Gastrocnemius medialis (tissue), 4 donors: ENCODE measurements at places on chromosomes 6 and 20.

DNA sequence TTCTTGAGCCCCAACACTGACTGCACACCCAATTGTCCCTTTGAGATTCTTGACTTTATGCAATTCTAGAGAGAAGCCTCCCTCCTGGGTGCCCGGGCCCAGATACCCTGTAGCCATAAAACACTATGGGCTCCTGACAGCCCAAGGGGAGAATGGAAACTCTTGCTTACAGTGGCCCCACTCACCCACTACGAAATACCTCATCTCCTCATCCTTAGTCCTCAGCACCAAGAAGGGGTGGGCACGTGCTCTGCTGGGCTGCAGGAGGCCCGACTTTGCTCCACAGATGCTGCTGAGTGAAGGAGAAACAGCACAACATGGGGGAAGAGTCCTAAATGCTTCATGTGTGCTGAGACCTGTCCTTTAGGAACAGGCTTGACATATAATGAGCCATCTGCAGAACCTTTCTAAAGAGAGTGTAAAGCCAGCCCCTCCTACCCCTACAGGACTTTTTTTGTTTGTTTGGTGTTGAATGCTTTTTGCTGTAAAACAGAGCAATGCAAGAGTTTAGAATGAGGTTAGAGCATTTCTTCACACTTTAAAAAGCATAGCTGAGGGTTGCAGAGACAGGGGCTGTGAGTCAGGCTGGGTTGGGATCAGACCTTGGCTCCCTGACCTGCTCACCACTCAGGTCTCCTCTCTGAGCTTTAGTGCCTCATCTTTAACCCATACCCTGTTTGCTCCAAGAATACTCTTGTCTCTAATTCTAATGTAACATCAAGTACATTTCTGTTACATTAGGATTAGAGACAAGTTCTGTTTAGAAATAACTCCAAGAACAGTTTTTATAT is 17.6 kb upstream of the SIRPG start:
- DNase-seq, result no peak

- no peak for DNase-seq
These were observed 194.2 kb downstream of the JARID2 start for GRCh38 chr6:15440040-15440439.

- no peak for DNase-seq
These were observed 47.4 kb downstream of the AIG1 start for GRCh38 chr6:143107911-143108761.

- DNase-seq, result no peak
These were observed 98.3 kb downstream of the ANKRD60 start for GRCh38 chr20:58130156-58130555.

- DNase-seq, result no peak
These were observed 496.8 kb upstream of the JAG1 start for GRCh38 chr20:11170565-11170964.

GRCh38 chr6:156953127-156953478 is 175.9 kb downstream of the ARID1B start:
- no peak for DNase-seq

GRCh38 chr6:143621876-143622605 is 55.7 kb upstream of the PHACTR2 start:
- DNase-seq, result no peak

GRCh38 chr20:23669327-23669726 is 19.5 kb downstream of the CST4 start:
- DNase-seq, result no peak

DNA sequence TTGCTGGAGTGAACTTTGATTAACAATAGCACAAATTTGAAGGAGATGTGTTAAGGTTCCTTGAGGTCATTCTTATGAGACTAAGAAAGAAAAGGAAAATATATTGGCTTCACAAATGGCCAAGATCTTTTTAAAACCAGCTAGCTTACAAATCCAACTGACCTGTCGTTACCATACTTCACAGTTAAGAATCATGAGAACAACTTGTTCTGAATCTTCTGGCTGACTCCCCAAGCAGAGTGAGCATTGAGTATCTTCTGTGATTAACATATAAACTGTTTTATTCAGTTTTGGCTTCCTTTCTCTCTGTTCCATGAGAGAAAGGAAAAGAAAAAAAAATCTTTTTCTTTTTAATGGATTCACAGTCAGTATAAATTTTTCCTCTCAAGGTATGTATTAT is 277.1 kb downstream of the KHDC1L start:
- DNase-seq, result peak; percentile 30

DNA sequence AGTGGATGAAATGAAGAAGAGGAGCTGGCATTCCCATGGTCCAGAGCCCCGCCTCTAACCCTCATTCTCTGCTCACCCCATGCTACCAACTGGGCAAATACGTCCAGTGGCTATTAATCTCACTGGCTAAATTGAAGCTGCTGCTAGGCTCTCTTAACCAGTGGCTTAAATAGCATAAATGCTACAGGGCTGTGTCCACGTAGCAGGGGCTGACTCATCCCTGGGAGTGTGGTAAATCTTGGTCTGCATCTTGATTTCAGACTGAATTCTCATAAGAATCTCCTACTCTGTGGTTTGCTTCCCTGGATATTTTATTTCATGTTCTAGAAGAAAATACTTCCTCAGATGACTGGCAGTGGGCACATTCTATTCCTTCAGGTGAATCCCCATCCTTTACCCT is 193.1 kb upstream of the ARG1 start:
- DNase-seq, result no peak

- DNase-seq, result no peak
These were observed 365.4 kb downstream of the TFAP2B start for GRCh38 chr6:51184046-51184445.

GRCh38 chr6:328136-328670 is 35.9 kb downstream of the DUSP22 start:
- peak; percentile 64 for DNase-seq

- no peak for DNase-seq
These were observed 377.8 kb downstream of the UTRN start for GRCh38 chr6:144662812-144663365.

- no peak for DNase-seq
These were observed 37.1 kb downstream of the HIVEP1 start for GRCh38 chr6:12049165-12049564.

- DNase-seq, result no peak
These were observed 448.2 kb downstream of the RFPL4B start for GRCh38 chr6:112795316-112795715.

- no peak for DNase-seq
These were observed 81.2 kb downstream of the UNC5CL start for GRCh38 chr6:40957616-40958492.

DNA sequence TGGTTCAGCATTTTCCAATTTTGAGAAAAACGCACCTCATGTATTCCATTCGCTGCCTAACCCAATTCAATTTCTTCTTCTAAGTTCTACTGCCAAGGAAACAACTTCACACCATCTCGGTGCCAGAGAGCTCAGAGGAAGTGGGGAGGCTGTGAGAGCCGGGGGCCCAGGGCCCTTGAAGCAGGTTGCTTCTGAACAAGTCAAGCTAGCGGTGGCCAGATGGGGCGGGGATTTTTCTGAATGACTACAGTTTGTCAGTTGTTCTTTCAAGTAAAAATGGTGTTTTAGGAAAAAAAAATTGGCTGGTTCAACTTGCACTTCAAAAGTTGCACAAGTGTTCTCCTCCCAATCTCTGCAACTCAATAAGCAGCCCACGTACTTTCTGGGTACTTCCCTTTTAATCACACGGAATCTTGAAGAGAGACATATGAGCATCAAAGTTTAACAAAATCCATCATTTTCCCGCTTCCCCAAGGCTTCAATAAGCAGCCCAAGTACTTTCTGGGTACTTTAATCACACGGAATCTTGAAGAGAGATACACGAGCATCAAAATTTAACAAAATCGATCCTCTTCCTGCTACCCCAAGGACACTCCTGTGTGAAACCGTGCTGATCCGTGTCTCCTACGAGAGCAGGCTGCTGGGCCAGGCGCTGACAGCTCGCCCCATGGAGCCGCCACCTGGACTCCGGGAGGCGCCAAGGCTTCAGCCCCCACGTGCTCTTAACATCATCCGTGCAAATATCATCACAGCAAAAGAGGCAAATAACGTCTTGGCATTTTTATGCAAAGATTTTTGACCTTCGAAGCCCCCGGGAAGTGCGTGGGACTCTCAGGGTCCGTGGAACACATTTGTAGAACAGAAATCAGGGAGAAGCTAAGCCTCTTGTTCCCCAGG is 186.7 kb upstream of the PDE10A start:
- DNase-seq, result no peak

DNA sequence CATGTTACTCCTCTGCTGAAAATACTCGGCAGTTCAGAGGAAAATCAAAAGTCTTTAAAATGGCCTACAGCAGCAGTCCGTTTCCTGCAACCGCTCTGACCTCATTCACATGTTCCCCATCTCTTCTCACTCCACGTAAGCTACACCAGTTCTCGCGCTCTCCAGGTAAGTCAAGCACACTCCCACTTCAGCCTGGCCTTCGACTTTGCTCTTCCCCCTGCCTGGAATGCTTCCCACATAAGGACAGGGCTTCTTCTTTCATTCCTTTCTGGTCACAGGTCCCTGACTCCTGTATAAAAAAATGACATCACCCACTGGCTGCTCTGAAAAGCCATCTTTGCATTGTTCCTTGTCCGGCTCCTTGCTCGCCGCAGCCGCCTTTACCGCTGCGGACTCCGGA is 42.7 kb downstream of the MGME1 start:
- DNase-seq, result no peak

GRCh38 chr6:1377526-1377925 is 11.8 kb upstream of the FOXF2 start:
- DNase-seq, result no peak

- no peak for DNase-seq
These were observed 4.9 kb upstream of the LMBRD1 start for GRCh38 chr6:69801711-69802110.

- DNase-seq, result no peak
These were observed 34.5 kb upstream of the DUSP22 start for GRCh38 chr6:257774-258173.

DNA sequence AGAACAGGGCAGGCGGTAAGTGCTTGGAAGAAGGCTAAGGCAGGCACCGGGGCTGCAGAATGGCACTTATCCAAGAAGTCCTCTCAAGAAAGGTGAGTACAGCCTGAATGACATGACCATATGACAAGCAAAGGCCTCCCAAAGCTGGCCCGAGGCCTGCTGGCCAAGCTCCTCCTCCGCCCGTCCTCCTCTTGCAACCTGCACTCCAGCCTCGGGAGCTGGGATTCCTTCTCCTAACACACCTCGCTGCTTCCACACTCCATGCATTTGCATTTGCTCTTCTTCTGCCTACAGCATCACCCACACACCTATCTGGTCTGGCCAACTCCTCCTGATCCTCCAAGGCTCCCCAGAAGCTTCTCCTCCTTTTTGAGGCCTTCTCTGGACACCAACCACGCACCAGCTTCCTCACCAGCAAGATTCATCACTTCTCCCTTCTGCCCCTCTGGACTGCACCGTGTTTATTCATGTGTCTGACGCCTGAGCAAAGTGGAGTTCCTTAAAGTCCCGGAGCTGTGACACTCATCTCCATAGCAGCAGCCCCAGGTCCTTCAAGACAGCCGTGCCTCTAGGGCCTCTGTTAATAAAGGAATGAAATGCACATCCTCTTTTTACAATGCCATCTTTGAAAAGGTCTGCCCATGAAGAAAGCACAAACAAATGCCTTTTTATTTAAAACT is 32.3 kb downstream of the CNKSR3 start:
- DNase-seq, result no peak

GRCh38 chr6:26032340-26033084 is 54.7 kb upstream of the HFE start:
- DNase-seq, result no peak

GRCh38 chr6:139161169-139161568 is 26.3 kb downstream of the HECA start:
- DNase-seq, result no peak

DNA sequence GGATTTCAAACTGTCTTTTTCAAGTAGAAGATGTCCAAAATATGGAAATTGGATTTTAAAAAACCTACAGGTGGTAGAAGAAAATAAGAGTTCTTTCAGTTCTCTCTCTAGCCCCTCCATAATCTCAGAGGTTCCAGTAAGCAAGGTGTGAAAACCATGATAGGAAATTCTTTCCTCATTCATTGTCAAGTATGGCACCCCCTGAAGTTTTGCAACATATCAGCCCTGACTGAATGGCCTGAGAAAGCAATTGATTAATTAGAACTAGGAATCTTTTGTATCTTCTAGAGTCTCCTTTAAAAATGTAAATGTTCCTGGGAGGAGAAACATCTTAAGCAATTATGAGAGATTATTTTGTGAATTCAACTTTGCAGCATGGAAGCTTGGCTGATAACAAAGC is 198.7 kb upstream of the STXBP5 start:
- no peak for DNase-seq

GRCh38 chr6:128888444-128889175 is 5.7 kb downstream of the LAMA2 start:
- no peak for DNase-seq

DNA sequence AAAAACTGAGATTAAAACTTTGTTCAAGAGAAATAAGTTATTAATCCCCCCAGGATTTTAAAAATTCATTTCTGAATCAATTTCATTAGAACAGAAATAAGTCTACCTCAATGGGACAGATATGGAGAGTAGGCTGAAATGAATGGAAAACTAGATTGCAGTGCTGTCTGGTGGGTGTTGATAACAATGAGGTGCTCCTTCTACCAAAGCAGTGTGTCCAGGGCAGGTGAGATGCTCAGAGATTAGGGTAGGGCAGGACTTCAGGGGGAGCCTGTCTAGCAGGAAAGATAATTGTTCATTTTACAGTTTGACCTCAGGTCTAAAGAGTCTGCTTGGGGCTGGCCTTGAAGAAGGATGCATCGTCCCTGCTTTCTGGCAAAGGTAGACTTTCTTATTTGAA is 38.0 kb upstream of the MYLIP start:
- DNase-seq, result no peak

- no peak for DNase-seq
These were observed 131.6 kb downstream of the KIF6 start for GRCh38 chr6:39593646-39594045.

GRCh38 chr20:20365480-20366161 is 2.3 kb upstream of the INSM1 start:
- no peak for DNase-seq

- no peak for DNase-seq
These were observed 151.8 kb upstream of the MLN start for GRCh38 chr6:33955566-33955965.

DNA sequence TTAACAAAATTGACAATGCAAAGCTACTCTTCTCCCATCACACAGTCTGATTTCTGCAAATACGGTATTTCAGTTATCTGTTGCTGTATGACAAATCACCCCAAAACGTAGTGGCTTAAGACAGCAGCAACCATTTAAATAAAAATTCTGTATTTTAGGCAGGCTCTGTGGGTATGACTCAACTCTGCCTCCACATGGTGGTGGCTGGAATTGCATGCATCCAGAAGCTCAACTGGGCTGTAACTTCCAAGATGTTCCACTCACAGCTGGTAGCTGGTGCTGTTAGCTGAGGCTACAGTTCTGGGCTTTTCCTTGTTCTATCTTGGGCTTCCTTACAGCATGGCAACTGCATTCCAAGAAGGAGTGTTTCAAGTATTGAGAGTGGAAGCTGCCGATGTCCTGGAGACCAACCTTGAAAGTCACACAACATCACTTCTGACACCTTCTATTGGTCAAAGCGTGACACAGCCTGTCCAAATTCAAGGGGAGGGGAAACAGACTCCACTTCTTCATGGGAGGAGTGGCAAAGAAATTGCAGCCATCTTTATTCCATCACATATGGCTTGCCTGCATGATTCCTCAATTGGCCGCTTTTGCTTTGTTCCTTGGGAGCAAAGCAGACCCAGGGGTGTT is 39.7 kb upstream of the TULP1 start:
- no peak for DNase-seq
